ENCODE measurements at places on chromosomes 1 and 21.

DNA sequence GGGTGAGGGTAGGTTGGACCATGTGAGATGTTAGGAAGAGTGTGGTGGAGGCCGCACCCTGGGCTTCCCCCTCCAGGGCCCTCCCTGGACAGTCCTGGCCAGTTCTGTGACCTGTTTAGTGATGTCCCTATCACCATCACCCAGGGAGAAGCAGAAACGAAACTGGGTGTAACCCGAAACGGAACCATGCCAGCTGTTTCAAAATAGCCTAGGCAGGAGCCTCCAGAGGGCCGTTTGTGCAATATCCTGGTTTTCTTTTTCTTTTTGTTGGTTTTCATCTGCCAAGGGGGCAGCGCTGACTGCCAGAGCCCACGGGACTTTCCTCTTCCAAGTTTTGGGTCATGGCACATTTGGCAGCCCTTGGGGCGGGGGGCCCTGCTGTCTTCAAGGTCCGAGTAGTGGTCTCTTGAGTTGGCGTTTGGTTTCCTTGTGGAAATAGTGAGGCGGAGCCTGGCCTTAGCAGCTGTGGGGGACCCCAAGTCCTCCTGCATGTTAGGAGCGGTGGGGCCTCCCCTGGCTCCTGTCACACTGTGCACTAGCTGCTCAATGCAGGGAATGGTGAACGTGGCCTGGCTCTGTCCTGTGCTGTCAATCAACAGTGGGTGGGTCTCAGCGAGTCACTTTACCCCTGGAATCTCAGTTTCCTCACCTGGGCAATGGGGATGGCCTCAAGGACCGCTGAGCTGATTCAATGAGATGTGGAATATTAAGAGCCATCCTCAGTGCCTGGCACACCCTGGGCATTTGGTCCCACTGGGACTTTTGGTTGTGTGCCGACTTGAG, 90.7 kb downstream of the ARHGEF10L start:
- no peak for DNase-seq

GRCh38 chr21:36541721-36542139, 61.8 kb upstream of the CLDN14 start:
- no peak for DNase-seq

DNA sequence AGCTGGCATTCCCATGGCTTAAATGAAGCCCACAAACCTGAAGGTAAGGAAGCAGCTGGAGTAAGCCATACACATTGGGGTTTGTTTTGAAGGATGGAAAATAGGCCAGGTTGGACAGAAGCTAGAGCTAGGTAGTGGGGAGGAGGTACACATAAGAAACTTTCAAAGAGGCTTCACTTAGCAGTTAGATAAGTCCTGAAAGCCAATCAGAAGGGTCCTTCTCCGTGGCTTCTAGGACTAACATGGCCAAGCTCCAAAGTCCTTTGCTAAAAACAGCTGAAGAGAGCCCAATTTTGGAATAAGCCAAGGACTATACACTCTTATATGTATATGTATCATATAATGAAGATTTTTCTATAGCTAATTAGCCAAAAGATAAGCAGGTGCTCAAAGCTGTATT, 1.8 kb downstream of the EYA3 start:
- no peak for DNase-seq

GRCh38 chr21:42672699-42673458, 19.5 kb downstream of the PDE9A start:
- DNase-seq = no peak

GRCh38 chr1:17043676-17044075, 10.2 kb downstream of the SDHB start:
- no peak for DNase-seq

DNA sequence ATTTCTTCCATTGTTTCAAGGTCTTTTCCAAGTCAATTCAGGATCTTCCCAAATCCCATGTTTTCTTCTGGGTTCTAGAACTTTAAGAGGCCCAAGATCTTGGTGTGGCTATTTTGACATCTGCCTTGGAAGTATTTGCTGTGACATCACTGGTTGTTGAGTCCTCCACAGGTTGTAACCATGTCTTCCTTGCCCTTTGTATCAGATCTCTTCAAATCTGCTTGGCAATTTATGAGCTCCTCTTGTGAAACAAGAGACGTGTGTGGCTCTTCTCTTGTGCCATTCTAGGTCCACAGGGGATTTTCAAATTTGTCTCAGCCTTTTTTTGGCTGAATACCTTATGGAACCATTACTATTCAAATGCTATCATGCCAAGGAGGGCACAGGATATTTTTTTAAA, 60.3 kb upstream of the KCNK2 start:
- no peak for DNase-seq

GRCh38 chr1:53063744-53064515, 1.9 kb downstream of the PODN start:
- no peak for DNase-seq

- no peak for DNase-seq
Observed at GRCh38 chr1:99397029-99397428, 132.7 kb downstream of the PLPPR4 start.

DNA sequence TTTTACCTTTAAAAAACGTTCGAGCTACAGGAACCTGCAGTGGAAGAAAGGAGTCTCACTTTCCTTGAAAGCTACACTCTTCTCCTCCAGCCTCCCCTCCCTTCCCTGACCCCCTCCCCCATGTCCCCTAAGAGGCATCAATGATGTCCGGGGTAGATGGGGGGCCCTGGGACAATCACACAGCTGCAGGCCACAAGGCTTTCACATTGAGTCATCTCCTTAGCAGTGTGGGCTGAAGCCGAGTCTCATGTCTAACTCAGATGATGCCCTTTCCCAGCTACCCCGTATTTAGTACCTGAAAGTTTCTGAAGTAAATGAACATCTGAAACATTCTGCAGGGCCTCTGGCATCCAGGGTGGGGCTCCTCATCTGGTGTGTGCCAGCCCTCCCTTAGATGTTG, 6.3 kb upstream of the GPR25 start:
- no peak for DNase-seq

DNA sequence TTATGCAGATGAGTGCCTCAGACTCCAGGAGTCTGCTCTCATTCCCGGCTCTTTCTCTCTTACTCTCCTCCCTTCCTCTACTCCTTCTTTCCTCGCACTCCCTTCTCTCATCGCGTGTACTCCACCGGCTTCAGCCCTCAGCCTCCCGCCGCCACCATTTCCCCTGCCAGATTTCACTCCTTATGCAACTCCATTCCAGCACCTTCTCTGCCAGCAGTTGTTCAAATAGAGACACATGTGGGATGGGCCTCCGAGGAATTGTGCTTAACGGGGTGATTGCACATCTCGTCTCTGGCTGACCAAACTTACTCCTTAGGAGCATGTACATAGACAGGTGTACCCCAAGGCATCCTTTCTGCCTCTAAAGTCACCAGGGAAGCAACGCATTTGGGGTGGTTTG, 2.1 kb downstream of the CNTN2 start:
- DNase-seq = no peak

- no peak for DNase-seq
Observed at GRCh38 chr1:14625996-14626395, 27.5 kb downstream of the KAZN start.

DNA sequence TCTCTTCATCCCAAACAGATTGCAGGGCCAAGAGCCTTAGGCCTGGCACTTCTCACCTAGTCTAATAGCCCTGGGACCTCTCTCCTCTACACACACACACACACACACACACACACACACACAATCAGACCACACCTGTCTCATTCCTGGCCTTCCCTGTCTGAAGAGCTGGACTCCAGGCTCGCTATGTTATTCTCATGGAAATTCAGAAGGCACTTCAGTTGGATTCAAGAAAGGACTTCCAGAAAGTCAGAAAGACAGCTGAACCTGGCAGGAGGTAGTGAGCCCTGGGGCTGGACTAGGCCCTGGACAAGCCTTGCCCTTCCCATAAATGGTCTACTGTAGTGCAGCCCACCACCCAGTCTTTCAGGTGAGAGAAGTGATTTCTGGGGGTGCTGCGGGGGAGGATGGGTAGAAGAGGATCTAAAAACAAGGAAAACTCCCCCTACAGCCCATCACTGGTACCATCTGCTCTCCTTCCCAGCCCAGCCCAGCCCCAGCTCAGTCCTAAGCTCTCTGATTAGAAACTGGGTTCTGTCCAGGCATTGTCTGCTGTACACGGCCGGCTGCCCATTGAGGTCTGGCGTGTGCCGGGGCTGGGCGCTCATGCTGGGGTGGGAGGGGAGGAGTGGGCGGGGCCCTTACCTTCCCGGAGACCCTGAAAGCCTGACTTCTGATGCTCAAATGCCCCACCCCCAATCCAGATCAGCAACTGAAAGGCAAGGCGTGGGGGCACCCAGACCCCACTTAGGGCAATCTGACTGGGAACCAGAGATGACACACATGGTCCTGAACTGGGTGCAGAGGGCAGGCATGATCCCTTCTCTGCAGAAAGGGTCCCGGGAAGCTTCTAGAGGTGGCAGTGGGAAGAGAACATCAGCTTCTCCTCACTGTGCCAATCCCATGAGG, 2.5 kb downstream of the KIF21B start:
- no peak for DNase-seq

DNA sequence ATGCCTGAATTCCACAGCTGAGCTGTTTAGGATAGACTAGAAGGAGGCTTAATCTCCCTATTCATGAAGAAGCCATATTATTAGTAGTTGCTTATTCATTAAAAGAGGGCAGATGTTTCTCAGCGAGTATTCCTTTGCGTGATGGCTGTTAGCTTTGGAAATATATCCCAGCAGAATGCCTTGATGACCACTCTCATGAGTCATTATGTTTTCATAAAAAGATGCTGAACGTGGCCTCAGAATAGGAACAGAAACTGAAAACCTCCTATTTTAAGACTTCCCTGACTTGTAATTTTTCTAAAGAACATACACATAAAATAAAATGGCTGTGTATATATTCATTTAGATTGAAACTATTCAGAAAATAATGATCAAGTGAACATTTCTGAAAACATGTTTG, 9.6 kb upstream of the PLA2G4A start:
- no peak for DNase-seq

DNA sequence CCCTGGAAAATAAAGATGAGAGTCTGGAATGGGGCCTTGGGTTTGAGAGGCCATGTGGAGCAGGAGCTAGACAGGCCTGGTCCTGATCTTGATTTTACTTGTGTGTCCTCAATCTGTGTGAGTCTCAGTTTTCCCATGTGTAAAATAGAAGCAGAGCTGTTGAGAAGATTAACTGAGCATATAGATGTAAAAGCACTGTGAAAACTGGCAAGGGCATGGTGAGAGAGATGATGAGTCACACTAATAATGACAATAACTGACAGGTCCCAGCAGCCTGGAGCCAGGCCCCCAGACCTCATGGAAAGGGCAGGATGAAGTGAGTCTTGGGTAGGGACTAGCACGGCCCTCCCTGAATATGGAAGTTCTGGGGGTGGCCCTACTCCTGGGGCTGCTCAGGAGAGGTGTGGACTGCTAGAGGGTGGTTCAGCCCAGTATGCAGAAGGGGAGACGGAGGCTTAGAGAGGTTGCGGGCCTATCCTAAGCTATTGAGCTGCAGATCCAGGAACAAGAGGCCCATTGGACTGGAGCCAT, 2.8 kb upstream of the AHDC1 start:
- no peak for DNase-seq

DNA sequence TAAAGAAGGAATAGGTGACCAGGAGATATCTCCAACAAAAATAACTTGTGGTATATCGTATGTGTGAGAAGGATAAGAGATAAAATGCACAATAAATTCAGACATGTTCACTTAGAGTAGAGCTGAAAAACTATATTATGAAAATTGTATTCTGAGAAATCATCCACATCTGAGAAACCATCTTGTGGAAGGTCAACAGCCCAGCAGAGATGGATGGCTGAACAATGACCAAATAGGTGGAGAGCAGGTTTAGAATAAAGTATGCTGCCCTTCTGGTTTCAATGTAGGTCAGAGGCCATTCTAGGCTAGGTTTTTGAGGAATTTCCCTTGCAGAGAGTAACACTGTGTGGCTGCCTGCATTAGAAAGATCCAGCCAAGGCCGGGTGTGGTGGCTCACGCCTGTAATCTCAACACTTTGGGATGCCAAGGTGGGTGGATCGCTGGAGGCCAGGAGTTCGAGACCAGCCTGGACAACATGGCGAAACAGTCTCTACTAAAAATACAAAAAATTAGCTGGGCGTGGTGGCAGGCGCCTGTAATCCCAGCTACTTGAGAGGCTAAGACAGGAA, 8.8 kb upstream of the UAP1 start:
- DNase-seq = no peak

DNA sequence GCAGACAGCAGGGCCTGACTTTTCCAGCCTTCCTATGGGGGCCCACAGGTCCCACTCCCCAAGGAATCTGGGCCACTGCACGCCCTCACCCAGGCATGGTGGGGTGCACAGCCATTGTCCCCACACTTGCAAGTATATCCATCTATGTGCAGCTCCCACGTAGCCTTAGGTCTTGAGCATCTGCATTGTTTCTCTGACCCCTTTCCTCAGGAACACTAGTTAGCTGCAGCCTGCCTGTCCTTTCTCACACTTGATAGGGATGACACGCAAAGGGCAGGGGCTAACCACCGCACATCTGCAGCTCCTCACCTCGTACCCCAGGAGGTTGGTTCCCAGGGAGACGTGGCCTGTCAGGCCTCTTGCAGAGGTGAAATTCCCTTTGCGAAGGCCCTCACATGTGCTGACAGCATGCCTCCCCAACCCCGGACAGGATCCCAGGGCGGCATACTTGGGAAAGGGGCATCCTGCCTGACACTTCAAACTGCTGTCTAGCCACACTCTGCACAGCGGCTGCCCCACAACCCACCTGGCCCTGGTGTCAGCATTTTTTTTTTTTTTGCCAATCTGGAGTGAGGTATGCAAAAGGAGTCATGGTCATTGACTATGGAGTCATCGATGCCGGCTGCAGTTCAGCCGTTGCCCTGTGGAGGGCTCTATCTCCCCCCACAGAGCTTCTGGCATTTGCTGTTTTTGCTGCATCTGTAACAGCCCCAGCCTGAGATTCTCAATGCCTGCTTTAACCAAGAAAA, 5.0 kb downstream of the JMJD4 start:
- DNase-seq = no peak

- DNase-seq = peak; percentile 71
Observed at GRCh38 chr1:226656601-226657277, 82.3 kb downstream of the ITPKB start.

DNA sequence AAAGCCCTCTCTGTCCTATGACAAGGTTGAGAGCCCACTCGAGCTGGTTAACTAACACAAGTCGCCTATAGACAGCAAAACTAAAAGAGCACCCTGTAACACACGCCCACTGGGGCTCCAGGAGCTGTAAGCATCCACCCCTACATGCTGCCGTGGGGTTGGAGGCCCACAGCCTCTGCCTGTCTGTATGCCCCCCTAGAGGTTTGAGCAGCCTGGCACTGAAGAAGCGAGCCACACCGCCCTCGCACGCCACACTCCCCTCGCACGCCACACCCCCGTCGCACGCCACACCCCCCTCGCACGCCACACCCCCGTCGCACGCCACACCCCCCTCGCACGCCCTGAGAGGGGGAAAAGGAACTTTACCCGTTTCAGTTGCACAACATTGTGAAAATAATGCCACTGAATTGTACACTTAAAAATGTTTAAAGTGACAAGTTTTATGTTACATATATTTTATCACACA, 13.2 kb upstream of the HMGCL start:
- DNase-seq = no peak

- DNase-seq = no peak
Observed at GRCh38 chr1:169601096-169601881, 15.0 kb upstream of the F5 start.

- DNase-seq = no peak
Observed at GRCh38 chr21:29064850-29065481, 8.5 kb downstream of the CCT8 start.
